Omental fat pad (tissue), 4 donors: ENCODE measurements at places on chromosomes 16 and 17.

DNA sequence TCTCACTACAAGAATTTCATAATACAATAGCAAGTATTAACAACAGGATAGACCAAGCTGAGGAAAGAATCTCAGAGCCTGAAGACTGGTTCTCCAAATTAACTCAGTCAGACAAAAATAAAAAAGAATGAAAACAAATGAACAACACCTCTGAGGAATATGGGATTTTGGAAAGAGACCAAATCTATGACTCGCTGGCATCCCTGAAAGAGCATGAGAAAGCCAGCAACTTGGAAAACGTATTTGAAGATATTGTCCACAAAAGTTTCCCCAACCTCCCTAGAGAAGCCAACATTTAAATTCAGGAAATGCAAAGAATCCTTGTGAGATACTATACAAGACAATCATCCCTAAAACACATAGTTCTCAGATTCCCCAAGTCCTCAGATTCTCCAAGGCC, 20.9 kb downstream of the NLRP1 start:
- DNase-seq, result no peak

DNA sequence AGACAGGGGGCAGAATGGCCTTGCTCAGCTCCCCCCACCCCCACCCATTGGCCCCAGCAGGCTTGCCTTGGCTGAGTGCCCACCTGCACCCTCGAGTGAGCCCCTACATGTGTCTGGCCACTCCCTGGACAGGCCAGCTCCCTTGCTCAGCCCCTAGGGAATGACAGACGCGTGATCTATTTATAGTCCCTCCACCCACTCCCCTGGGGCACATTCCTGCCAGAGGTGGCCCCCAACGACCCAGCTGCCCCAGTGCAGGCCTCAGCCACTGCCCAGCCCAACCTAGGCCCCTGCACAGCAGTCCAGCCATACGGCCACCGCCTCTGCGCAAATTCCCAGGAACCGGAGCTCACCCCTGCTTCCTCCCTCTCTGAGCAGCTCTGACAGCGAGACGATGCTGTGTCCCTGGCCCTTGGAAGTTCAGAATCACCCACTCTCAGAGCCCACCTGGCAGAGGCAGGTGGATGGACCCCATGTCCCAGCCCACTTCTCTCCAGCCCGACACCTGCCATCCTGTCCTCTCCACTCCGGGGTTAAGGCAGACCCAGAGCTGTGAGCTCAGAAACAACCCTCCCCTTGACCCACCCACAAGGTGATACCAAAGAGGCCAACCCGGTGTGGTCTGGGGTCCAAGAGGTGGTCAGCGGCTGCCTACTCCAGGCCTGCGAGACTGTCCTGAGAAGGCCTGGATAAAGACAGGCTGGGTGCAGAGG, 11.5 kb upstream of the P2RX1 start:
- DNase-seq, result no peak

- no peak for DNase-seq
Observed at GRCh38 chr17:53032861-53033271, 789.9 kb upstream of the KIF2B start.

DNA sequence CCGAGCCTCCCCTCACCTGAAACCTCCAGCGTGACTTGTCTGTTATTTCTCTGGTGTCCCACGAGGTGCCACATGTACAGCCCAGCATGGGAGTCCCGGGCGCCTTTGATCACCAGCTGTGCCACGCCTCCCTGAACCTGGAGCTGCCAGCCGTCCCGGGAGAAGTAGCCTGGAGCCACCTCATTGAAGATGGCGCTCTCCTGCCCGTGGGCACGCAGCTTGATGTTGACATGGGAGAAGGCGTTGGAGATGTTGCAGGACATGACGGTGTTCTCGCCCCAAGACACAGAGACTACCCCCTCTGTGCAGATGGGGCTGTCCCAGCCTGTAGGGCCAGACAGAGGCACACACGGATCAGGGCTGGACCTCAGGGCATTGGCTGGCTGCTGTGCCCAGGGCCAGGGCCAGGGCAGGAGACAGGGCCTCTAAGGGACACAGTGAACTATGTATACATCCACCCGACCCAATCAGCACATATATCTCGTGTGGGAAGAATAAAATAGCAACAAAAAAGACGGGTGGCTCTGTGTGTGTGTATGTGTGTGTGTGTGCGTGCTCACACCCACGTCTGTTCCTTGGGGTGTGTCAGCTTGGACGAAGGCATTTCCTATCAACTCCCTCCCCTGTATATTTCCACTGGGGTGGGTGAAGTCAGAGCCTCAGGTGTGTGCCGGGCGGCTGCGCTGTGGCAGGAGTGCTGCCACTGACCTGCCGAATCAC, 7.3 kb upstream of the CD7 start:
- no peak for DNase-seq

DNA sequence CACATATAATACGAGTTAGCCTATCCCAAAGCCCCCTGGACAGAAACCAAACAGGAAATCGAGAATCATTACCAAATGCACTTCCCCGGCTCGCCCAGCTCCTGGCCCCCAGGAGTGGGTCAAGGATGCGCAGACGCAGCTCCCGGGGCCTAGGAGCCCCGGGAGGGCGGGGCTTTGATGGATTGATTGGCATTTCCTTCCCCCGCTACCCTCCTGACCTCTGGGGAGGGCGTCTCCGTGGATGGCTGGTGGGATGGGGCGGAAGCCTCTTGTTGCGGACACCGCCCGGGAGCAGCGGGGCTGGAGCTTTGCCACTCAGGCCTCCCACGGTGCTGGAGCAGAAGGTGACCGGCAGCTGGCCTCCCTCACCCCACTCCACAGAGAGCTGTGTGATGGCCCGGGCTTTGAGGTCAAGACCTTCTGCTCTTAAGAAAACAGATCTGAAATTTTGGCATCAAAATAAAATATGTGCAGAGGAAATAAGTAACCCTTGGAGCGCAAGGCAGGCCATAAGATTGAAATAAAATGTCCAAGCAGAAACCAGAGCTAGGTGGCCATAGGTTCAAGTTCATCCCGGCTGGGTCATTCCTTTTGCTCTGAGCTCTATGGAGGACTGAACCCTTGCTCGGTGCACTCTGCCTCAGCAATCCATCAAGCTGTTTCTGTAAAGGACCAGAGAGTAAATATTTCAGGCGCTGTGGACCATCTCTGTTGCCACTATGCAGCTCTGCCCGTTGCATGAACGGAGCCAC, 262.3 kb downstream of the SOX9 start:
- no peak for DNase-seq

- no peak for DNase-seq
Observed at GRCh38 chr17:9529033-9529700, 46.5 kb downstream of the STX8 start.

- no peak for DNase-seq
Observed at GRCh38 chr16:35737076-35737475, 2277.7 kb downstream of the TP53TG3F start.

- no peak for DNase-seq
Observed at GRCh38 chr16:73231379-73231778, 183.5 kb upstream of the ZFHX3 start.

DNA sequence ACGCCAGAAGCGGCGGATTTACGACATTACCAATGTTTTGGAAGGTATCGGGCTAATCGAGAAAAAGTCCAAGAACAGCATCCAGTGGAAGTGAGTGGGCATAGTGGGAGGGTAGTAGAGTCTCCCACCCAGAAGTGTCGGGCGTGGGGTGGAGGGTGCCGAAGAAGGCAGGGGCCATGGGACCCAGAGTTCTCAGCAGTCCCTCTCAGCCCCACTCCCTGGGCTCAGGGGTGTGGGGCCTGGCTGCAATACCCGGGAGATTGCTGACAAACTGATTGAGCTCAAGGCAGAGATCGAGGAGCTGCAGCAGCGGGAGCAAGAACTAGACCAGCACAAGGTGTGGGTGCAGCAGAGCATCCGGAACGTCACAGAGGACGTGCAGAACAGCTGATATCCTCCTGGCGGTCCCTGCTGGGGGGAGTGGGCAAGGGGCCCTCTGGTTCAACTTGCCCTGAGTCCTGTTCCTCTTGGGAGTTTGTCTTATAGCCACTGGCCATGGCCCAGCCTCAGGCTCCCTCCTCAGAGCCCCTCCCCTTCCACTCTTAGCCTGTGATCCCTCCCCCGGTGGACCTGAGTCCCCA, 916 bp downstream of the E2F4 start:
- DNase-seq, result no peak

DNA sequence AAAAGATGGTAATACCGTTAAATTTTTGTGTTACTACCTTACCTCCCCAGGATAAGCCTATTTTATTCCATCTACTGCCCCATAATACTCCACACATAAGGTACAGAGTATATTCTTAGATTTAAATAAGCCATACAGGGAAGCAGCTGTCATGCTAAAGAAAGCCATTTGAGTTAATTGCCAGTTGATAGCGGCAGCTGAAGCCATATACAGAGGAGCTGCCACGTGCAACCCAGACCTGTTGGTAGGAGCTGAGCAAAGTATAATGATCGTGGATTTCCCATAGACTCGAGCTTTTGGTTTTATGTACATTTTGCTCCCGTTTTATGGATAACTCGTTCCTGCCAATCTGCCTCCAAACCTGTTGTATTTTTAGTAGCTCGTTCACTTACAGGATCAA, 12.0 kb downstream of the CPSF4L start:
- no peak for DNase-seq

- DNase-seq, result no peak
Observed at GRCh38 chr17:39652587-39653315, 12.4 kb upstream of the TCAP start.

DNA sequence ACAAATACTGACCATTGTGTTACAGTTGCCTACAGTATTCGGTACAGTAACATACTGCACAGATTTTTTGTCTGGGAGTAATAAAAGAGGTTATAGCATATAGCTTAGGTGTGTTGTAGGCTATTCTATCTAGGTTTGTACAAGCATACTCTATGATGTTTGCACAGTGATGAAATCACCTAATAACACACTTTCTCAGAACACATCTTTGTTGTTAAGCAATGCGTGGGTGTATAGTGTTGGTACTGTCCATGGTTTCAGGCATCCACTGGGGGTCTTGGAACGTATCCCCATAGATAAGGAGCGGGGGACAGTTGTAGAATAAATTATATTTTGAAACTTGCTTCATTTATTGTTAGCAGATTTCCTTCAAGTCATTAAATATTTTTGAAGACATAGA, 293.3 kb upstream of the TBX2 start:
- DNase-seq, result no peak

DNA sequence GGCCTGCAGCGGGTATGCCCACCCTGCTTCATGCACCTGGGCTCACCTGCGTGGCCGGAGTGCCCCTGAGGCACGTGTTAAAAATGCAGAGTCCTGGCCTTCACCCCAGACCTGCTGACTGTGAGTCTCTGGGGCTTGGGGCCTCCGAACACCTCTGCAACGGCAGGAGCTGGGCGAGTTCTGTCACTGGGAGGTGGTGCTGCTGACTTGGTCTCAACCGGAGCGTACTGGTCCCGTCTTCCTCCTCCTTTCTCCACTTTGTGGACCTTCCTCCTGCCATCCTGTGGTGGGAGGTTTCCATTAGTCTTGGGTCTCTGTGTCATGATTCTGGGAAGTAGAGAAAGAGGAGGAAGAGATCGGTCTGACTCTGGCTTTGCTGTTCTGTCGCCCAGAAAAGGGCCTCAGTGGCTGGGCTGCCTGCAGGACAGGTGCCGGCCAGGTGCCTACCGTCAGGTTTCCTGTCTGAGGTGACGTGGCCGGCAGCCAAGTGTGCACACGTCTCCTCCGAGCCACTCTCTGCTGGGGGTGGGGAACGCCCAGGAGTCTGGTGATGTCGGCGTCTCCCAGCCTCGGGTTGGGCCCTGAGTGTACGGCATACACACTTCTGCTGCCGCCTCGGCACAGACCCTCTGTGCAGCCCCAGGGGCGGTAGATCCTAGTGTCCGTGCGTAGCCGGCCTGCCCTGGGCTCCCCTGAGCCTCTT, 6.9 kb downstream of the TSC2 start:
- DNase-seq, result no peak

DNA sequence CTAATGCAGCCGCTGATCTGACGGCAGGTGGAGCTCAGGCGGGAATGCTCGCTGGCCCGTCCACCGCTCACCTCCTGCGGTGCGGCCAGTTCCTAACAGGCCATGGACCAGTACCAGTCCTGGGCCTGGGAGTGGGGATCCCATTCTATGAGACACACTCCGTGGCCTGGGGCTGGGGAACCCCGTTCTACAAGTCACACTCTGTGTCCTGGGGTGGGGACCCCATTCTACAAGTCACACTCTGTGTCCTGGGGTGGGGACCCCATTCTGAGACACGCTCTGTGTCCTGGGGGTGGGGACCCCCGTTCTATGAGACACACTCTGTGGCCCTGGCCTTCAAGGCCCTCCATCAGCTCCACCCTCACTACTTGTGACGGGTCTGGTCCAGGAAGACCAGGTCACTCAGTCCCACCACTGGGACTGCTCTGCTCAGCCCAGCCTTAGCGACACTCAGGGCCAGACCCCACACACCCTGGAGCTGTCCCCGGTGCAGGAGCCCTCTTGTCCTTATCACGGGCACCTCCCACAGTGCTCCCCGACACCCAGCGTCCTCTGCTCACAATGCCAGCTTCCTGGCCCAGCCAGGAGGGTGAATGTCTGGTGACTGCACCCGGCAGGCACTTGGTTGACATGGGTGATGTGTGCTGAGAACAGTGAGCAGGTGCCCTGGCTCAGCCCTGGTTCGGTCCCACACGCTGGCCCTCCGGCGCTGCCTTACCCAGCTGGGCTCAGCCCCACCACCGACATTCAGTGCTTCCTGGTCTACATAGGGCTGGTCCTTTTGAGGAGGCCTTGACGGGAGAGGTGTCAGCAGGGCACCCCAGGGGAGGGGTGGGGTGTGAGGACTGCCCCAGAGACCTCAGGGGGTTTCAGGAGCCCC, 89.1 kb downstream of the TBC1D16 start:
- DNase-seq, result no peak

- DNase-seq, result no peak
Observed at GRCh38 chr16:5377280-5377898, 279.8 kb upstream of the EEF2KMT start.

DNA sequence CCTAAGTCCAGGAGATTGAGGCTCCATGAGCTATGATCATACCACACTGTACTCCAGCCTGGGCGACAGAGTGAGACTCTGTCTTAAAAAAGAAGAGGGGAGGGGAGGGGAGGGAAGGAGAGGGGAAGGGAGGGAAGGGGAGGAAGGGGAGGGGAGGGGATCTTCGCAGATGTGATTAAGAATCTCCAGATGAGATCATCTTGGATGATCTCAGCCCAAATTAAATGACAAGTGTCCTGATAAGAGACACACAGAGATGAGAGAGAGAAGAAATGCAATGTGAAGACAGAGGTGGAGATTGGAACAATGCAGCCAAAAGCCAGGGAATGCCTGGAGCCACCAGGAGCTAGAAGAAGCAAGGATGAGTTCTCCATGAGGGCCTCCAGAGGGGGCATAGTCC, 70.1 kb downstream of the EMP2 start:
- DNase-seq, result no peak
